ENCODE measurements at places on chromosomes 16 and 17.

DNA sequence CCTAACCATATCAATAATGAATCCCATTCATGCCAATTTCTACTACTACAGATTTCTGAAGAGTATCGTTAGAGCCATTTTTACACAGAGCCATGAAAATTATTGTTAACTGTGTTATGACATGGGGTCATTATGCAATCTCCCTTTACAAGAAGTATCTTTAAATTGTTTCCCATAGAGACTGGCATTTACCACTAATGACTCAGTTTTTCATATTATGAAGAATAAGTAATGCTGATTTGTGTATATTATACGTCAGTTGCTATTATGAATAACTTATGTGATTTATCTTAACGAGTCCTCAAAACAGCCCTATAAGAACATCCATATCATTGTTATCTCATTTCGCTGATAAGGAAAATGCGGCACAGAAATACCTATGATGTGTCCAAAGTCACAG lies 173.8 kb downstream of the KCNJ2 start:
- no peak for DNase-seq

DNA sequence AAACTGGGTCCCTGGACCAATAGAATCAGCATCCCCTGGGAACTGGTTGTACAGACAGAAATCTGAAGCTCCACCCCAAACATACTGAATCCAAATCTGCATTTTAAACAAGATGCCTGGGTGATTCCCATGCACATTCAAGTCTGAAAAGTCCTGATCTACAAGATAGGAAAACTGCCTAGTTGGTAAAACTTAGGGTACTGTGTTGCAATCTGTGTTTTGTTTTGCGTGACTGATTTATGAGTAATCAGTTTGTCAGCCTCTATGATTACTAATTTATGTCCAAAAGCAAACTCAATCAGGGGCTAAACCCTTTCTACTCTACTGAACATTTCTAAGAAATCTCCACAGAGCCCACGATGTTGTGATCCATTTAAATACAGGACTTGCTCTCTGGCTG lies 103.8 kb downstream of the YPEL2 start:
- peak; percentile 35 for DNase-seq

- DNase-seq = no peak
Observed at GRCh38 chr16:66948134-66948836, 12.8 kb upstream of the CES3 start.

- DNase-seq = no peak
Observed at GRCh38 chr17:15999974-16000827, 577 bp downstream of the TTC19 start.

DNA sequence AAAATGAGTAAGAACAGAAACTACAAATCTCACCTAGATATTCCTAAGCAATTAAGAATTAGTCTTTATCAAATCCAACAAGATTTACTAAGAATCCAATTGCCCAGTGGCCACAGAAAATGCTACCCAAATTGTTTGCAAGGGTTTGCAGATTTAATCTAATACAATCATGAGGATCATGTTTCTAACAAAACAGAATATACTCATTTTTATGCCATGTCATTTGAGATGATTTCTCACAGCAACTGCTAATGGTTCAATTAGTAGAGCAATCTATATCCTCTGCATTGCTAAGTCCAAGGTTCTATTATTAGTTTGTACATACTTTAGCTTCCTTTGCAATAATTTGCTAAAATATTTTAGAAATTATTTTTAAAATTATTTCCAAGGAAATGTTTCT lies 41.2 kb downstream of the HELZ start:
- DNase-seq = no peak

DNA sequence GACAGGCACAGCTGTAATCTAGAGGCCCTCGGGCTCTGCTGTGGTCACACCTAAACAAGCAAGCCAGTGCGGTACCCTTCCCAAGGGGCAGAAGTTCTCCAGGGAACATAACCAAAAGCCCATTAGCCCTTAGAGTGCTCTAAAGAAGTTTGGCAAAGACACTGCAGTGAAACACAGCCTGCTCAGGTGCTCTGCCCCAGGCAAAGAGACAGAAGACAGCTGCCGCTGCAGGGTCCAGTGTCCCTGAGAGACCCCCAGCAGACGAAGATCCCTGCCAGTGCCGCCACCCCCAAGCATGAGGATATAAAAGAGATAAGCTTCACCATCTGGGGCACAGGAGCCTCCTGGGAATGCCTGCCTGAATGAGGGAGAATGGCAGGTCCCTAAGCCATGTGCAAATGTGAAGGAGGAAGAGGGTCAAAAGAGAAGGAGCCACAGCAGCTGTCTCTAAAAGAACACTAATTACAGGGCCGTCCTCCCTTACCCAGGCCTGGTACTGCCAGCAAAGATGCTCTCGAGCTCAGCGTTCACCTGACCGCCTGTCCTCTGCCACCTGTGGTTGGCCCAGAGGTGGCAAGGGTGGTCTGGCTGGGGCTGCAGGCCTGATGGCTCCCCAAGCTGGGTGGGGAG lies 29.7 kb downstream of the CUEDC1 start:
- no peak for DNase-seq

DNA sequence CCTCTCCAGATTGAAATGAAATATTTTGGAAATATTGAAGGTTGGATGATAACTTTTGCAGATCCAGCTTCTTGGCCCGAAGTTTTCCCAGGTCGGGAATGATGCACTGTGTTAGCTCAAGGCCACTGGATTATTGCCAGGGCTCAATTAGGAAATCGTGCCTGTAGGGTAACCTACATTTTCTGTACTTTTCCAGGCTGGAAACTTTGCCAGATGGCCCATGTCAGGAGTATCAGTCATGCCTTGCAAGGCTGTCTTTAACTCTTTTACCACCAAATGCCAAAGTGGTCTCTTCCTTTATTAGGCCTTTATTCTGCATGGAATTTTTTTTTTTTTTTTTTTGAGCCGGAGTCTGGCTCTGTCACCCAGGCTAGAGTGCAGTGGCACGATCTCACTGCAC lies 8.9 kb upstream of the SEC14L1 start:
- no peak for DNase-seq

- no peak for DNase-seq
Observed at GRCh38 chr17:58531122-58531521, 16.7 kb upstream of the MTMR4 start.

DNA sequence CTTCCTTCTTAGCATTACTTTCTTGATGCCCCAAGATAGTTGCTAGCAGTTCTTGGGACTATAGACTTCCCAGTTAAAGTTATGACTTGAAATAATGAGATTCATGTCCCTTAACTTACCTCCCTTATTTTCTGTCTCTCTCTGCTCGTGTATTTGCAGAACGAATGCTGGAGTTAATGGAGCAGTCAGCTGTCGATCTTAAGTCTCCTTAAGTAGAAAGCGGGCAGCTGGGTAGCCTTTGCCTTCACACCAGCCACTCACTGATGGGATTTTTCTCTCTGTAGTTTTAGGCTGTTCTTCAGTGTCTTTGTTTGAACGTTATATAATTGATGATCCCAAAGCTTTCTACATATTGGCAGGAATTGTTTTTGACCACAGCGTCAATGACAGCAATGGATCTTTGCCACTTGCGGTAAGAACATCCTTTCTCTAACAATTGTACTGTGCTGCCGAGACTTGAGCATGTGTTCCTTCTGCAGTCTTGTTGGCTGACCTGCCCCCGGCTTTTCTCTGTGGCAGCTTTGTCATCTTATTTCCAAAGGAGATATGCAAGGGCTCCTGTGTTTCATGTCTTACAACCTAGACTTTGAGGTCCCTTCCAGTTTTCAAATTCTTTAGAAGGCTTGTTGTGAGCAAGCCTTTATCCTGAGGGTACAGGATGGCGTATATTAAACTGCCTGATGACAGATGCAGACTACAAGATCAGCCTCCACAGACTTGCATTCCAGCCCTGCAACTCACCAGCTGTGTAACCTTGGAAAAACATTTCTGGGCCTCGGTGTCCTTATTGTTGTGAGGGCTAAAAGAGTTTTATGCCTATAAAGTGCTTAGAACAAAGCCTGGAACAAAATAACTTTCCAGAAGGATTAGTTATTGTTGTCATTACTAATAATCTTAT lies 25.1 kb upstream of the ABCA3 start:
- DNase-seq = no peak

DNA sequence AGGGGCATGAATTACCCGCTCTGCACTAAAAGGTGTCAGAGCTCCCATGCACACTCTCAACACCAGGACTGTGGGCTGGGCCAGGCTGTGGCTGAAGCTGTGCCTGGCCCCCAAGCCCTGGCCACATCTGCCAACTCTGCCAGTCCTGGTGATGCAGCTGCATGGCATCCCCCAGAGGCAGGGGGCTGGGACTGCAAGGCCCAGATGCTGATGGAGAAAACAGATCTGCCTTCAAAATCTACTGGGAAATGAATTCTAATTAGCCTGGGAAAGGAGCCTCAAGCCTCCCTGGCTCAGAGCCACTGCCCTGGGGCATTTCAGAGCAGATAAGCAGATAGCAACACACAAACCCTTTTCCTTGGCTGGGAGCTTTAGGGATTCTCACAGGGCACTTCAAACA lies 3.4 kb downstream of the CHST6 start:
- DNase-seq = no peak

DNA sequence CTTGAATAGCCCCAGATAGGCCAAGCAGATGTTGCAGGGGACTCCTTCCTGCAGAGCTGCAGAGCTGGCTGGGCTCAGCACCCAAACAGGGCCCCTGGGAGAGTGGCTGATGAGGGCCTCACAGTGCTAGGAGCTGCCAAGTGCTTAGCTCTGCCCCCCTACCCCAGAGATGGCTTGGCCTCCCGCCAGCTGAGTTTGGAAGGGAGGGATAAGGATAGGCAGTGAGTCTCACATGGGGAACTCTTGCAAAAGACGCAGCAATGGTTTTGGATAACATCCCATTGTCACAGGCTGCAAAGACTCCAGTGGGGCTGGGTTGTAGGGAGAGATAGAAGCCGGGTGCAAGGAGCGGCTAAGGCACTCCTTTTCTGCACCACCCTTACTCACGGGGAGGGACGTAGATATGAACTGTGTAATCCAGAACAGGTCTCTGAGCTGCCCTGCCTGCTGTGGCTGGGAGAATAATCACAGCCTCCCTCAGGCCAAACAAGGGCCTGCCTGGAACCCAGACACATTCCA lies 52.9 kb upstream of the MAF start:
- no peak for DNase-seq

GRCh38 chr17:8629371-8630226 lies 926 bp downstream of the MYH10 start:
- DNase-seq = peak; percentile 10

DNA sequence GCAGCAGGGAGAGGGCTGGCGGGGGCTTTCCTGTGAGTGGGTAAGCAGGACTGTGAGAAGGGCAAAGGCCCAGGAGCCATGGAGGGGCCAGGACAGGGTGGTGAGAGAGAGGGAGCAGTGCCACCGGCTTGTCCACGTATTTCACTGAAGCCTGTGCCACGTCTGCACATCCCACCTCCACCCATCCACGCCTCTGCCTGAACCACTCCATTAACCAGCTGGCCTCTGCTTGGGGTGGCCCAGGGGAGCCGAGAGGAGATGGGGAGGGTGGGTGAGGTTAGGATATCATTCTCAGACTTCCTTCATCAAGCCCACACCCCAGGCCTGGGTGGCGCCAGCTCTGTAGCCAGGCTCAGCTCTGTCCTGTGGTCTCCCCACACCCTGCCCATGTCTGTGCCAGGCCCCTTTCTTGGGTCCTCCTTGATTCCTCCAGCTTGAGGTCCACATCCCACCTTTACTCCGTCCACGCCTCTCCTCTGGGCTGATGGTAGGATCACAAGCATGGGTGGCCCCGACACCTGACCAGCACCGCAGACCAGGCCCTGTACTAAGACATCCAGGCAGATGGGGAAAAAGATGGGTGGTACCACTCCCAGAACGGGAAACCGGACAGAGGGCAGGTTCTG lies 3.2 kb upstream of the FN3K start:
- no peak for DNase-seq
